ENCODE measurements at places on chromosomes 1 and 21. TPM values are rescaled to one million over a fixed set of nuclear protein-coding genes. Genes with fewer than 3 reads are reported as not detected.

Gene AMY2A
- polyA plus RNA-seq: not detected

Gene CELA2B
- not detected for polyA plus RNA-seq

Gene ROR1
- polyA plus RNA-seq: 4.5 TPM

Gene GRIK3
- polyA plus RNA-seq: not detected

Gene TAS1R3
- 0.06 TPM for polyA plus RNA-seq

Gene CRABP2
- 15.7 TPM for polyA plus RNA-seq

Gene SAMSN1
- polyA plus RNA-seq: not detected

Gene CCDC190
- 0.10 TPM for polyA plus RNA-seq

Gene PSRC1
- polyA plus RNA-seq: 42.1 TPM

Gene RHCE
- polyA plus RNA-seq: 0.39 TPM

Gene RNF186
- not detected for polyA plus RNA-seq

Gene LCE1D
- not detected for polyA plus RNA-seq

Gene SLC26A9
- not detected for polyA plus RNA-seq

DNA sequence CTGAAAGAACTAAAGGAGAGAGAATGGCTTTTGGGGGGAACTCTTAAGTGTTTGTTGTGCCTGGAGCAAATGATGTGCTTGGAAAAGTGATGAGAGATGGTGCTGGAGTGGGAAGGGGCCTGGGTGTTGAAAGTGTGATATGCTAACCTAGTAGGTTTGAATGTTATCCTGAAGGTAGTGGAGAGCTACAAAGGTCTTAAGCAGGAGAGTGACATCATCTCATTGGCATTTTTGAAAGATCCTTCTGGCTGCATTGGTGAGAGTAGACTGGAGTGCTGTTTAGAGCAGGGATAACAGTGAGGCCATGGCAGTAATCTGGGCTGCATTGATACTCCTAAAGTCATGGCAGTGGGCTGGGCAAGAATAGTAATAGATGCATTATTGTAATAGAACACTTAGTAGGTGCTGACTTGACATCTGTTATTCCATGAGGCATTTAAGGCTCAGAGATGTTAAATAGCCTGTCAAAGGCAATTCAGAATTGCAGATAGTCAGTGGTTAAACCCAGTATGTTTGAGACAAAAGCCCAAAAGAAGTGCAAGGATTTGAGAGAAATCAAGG is 44.5 kb downstream of the MDM4 start:
- no peaks in the 10 kb centered on the region for H3K27me3 ChIP-seq
- no peak overlapping the region for H3K4me3 ChIP-seq
- H3K27ac ChIP-seq: no peak overlapping the region
- peak; percentile 72 for DNase-seq

- no peaks in the 10 kb centered on the region for H3K36me3 ChIP-seq
- H3K4me3 ChIP-seq: peak within 1 kb of the TSS; percentile 33
- H3K27ac ChIP-seq: no peak within 1 kb of the TSS
- no peaks in the 10 kb centered on the region for H3K4me1 ChIP-seq
- H3K27me3 ChIP-seq: peaks cover 7% of the 10 kb centered on the region
Observed at GRCh38 chr1:65309304-65310077, at the start of gene DNAJC6. Gene DNAJC6 (plus strand): TSS chr1:65309543. CDS start chr1:65309746, 203 bp downstream.

DNA sequence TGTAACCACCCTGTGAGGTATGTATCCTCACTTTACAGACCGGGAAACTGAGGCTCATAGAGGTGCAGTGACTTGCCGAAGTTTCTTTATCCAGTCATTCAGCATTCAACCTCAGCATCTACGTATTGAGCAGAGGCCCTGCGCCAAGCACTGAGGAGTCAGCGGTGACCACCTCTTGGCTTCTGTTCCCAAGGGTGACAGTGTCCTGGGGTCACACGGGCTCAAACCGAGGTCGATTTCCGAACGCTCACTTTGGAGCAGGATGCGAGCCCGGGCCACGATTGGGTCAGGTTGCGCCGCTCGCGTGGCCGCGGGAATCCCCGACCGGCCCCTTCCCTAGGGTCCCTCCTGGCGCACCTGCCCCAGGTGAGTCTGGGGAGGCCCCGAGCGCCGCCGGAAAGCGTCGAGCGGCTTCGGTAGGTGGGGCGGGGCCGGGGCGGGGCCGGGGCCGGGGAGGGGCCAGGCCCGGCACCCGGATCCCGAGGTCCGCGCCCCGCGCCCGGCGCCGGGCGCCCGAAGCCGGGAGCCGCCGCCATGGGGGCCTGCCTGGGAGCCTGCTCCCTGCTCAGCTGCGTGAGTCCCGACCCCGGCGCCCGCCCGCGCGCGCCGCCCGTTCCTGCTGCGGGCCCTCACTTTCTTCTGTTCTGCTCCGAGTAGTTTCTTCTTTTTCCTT is at the start of gene SERINC2:
SERINC2 (plus strand) TSS at position 482 of the 673 bp plus-strand sequence; CDS start at position 535, 53 bp downstream.
- peaks cover 4% of the 10 kb centered on the region for H3K36me3 ChIP-seq
- H3K4me3 ChIP-seq: peak within 1 kb of the TSS; percentile 89
- H3K27me3 ChIP-seq: no peaks in the 10 kb centered on the region
- H3K4me1 ChIP-seq: peaks cover 42% of the 10 kb centered on the region
- H3K27ac ChIP-seq: peak within 1 kb of the TSS; percentile 89
- DNase-seq: no peak

GRCh38 chr1:193416226-193417024 is 230.0 kb upstream of the B3GALT2 start:
- no peak overlapping the region for H3K27ac ChIP-seq
- DNase-seq: no peak
- H3K27me3 ChIP-seq: no peaks in the 10 kb centered on the region
- H3K4me1 ChIP-seq: peaks cover 1% of the 10 kb centered on the region
- no peaks in the 10 kb centered on the region for H3K36me3 ChIP-seq
- no peak overlapping the region for H3K4me3 ChIP-seq

DNA sequence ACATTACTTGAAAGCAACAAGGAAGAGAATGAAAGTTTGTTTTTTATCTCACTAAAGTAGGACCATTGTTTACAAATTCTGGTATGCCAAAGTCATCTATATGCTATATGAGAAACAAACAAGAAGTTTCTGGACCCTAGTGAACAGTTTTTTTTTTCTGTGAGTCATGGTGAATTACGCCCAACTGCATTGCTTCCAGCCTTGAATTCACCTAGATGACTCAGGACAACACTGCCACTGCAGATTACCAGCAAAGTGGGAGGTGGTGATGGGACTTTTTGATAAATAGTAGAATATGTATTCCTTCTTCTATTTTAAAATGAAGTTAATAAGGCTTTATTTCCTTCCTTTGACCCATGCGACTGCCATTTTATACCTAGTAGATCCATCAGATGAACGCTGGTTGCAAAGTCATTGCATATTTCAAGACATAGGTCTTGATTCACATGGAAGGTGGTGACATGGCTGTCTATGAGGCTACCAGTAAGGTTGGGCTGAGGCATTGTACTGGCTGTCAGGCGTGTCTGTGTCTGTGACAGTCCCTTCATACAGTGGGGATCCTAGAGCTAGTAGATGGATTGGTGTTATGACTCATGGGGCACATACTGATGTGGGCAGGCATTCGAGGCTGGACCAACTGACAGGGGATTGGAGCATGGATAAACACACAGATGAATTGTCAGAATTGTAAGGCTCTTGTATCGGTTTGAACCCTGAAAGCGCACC is 49.1 kb upstream of the APOBEC4 start:
- H3K4me1 ChIP-seq: peaks cover 3% of the 10 kb centered on the region
- DNase-seq: peak; percentile 45
- no peak overlapping the region for H3K27ac ChIP-seq
- H3K27me3 ChIP-seq: no peaks in the 10 kb centered on the region

GRCh38 chr1:11550664-11551283 is 71.8 kb downstream of the DISP3 start:
- no peak overlapping the region for H3K4me3 ChIP-seq
- no peaks in the 10 kb centered on the region for H3K4me1 ChIP-seq
- H3K27me3 ChIP-seq: no peaks in the 10 kb centered on the region
- DNase-seq: peak; percentile 72
- H3K27ac ChIP-seq: no peak overlapping the region
- H3K36me3 ChIP-seq: no peaks in the 10 kb centered on the region

DNA sequence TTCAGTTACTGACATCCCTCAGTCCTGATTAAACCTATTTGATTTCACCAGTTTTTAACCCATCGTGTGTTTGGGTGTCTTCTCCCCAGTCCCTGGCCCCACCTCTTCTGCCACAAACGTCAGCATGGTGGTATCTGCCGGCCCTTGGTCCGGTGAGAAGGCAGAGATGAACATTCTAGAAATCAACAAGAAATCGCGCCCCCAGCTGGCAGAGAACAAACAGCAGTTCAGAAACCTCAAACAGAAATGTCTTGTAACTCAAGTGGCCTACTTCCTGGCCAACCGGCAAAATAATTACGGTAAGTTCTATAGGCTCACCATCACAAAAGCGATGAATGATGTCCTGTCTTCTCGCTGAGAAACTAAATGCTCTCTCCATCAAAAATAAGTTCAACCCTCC is 28.7 kb downstream of the NBPF3 start:
- 0 out of 2 replicates have a peak, but pooled peaks cover 3% of the 10 kb centered on the region for H3K4me1 ChIP-seq
- peak; percentile 37 for DNase-seq
- peaks cover 37% of the 10 kb centered on the region for H3K36me3 ChIP-seq
- no peaks in the 10 kb centered on the region for H3K27me3 ChIP-seq

DNA sequence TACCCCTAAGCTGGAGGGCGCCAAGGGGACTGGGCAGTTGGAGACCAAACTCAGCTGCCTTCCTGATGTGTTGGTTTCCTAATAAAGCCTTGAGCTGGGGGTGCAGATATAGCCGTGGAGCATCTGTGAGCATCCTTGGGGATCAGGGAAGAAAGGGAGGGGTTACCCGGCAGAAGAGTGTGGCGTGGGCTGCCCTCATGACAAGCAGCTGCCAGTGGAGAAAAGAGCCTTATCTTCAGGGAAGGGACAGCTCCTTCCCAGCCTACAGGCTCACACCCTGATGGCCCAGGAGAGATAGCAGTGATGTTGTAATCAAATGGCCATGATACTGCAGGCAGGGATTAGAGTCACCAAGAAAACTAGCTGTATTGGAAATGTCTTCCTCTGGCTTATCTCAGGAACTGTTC is 10.8 kb upstream of the NFASC start:
- no peak overlapping the region for H3K27ac ChIP-seq
- no peaks in the 10 kb centered on the region for H3K36me3 ChIP-seq
- no peaks in the 10 kb centered on the region for H3K27me3 ChIP-seq
- no peak for DNase-seq

- no peaks in the 10 kb centered on the region for H3K27me3 ChIP-seq
- H3K4me3 ChIP-seq: no peak overlapping the region
- H3K4me1 ChIP-seq: peaks cover under 1% of the 10 kb centered on the region
- H3K27ac ChIP-seq: no peak overlapping the region
- DNase-seq: no peak
- H3K36me3 ChIP-seq: no peaks in the 10 kb centered on the region
Observed at GRCh38 chr1:162621256-162621655, 11.0 kb upstream of the DDR2 start.

DNA sequence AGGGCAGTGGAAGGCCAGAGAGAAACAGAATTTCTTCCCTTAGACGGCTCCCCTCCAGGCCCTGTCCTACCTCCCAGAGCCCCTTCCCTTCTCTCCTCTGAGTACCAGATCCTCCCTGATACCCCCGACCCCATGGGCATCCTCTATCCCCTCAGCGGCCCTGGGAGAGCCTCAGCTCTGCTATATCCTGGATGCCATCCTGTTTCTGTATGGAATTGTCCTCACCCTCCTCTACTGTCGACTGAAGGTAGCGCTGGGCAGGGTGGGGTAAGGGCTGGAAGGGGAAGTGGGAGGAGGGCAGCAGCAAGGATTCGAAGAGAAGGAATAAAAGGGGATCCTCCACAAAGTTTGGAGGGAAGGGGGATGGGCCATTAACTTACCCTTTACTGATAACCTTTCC is 2.7 kb downstream of the FCER1G start:
- peak overlapping the region; percentile 8 for H3K27ac ChIP-seq
- H3K36me3 ChIP-seq: peaks cover 19% of the 10 kb centered on the region
- DNase-seq: no peak
- H3K4me3 ChIP-seq: no peak overlapping the region
- no peaks in the 10 kb centered on the region for H3K27me3 ChIP-seq

GRCh38 chr1:54784066-54784465 is 17.1 kb downstream of the TTC22 start:
- H3K4me3 ChIP-seq: no peak overlapping the region
- no peak for DNase-seq
- H3K36me3 ChIP-seq: no peaks in the 10 kb centered on the region
- no peaks in the 10 kb centered on the region for H3K4me1 ChIP-seq
- peaks cover 74% of the 10 kb centered on the region for H3K27me3 ChIP-seq
- H3K27ac ChIP-seq: no peak overlapping the region

DNA sequence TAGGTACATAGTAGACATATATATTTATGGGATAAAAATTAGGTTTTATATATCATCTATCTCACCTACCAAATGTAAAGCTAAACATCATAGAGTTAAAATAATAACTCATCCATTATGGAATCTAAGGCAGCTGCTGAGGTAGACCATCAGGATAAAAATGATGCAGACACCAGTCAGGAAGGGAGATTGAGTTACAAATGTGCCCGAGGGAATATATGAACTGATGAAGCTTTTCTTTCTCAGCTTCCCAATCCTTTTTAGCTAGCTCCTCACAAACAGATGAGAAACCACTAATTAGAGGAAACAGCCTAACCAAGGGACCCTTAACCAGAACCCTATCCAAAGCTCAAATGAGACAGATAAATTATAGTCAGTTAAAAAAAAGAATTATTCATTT is 20.9 kb downstream of the TTLL7 start:
- H3K4me1 ChIP-seq: no peaks in the 10 kb centered on the region
- H3K4me3 ChIP-seq: no peak overlapping the region
- H3K36me3 ChIP-seq: no peaks in the 10 kb centered on the region
- H3K27ac ChIP-seq: no peak overlapping the region

- no peak overlapping the region for H3K27ac ChIP-seq
- H3K27me3 ChIP-seq: no peaks in the 10 kb centered on the region
- peaks cover 12% of the 10 kb centered on the region for H3K4me1 ChIP-seq
- DNase-seq: peak; percentile 89
- H3K4me3 ChIP-seq: no peak overlapping the region
Observed at GRCh38 chr1:29243871-29244200, 7.5 kb downstream of the PTPRU start.

- H3K36me3 ChIP-seq: peaks cover 59% of the 10 kb centered on the region
- no peaks in the 10 kb centered on the region for H3K27me3 ChIP-seq
- DNase-seq: no peak
- H3K4me3 ChIP-seq: no peak overlapping the region
Observed at GRCh38 chr1:11211925-11212587, 22.9 kb downstream of the ANGPTL7 start.

DNA sequence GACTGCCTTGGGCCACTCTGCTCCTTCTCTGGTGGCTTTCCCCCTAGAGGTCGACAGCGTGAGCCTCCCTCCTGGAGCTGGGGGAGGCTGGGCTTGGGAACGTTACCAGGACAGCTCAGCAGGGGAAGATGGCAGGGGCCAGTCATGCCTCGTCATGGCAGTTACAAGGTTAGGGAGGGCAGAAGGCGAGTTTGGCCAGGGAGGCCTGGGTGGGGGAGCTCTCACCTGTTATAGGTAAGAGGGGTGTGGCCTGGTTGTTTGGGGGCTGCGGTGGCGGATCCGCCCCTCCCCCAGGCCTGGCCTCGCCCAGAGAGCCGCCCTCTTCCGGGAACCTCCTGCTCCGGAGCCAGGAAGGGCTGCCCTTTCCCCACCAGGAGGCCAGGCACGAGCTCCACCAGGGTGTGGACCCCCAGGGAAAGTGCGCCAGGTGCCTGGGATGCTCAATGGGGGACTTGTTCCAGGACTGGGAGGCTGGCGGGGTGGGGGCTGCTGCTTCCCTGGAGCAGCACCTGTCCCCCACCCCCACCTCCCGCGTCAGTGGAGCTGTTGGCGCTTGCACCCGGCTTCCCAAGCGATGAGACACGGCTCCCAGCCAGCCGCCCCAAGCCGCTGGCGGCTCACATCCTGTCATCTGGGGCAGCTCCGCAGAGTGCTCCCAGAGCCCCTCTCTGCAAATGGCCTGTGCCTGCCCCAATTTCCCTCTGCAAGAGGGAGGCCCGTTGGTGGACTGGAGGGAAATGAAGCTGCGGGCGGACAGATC is 23.6 kb upstream of the PKP1 start:
- no peak overlapping the region for H3K27ac ChIP-seq
- no peak overlapping the region for H3K4me3 ChIP-seq
- H3K27me3 ChIP-seq: peaks cover 2% of the 10 kb centered on the region
- DNase-seq: peak; percentile 43
